ENCODE measurements at places on chromosomes 7 and 10.

DNA sequence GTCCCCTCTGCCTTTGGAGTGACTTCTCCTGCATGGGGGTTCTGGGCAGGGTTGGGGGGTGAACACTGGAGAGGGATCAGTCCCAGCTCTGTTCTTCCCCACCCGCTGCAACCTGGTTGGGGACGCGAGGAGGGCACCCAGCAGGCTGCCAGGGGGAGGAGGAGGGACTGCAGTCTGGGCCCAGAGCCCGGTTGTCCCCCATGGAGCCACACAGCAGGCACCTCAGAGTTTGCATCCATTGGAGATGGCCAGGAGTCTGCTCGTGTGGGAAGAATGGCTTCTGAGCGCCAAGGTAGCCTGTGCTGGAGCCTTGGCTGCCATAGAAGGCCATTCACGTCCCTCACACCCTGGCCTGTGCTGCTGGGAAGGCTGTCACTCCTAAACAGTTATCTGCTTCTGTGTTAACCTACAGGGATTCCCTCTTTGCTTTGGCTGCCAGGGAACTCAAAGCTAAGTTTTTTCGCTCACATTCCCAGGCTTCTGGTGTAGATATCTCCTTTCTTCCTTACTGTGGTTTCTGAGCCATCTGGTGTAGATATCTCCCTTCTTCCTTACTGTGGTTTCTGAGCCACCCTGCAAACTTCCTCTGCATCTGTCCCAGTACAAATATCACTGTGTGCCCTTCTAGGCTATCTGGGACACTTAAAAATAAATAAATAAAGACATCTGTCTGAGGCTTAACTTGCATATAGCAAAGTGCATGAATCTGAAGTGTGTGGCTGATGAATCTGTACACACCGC, 133.7 kb downstream of the LHPP start:
- DNase-seq: no peak

DNA sequence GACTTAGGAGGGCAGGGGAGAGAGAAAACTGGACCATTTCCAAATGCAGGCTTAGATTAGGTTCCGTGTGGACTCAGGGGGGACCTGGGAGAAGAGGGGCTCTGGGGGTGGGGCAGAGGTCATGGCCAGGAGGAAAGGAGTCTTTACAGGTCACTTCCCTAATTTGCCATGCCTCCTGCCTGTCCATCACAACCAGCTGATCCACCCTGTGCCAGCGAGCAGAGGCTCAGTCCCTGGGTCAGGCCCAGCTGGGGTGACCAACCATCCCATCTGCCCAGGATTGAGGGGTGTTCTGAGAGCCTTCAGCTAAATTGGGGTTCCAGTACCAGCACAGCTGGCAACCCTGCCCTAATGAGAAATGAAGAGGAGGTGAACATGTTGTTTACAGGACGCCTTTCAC, 84.6 kb upstream of the CACUL1 start:
- no peak for DNase-seq

DNA sequence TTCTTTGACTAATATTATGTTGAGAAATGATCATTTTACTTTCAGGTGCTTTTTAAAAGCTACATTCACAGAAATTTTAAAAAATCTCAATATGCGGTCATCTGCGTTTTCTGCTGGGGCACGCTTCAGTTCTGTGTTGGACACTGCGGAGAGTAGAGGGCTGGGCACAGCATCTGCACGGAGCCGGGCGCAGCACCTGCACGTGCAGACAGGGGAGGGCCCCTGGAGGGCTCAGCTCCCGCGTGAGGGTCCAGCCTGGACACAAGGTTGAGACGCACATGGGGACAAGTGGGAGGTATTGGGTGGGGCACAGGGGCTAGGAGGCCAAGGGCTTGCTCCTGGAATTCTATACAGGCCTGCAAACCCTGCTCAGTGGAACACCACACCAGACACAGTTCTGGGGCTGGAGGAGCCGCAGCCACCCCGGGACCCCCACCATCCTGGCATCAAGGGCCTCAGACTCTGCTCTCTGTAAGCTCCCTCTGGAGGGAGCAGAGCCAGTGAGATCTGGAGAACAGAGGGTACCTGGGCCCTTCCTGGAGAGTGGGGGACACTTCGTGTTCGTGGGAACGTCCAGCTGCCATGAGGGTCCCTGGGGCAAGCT, 20.4 kb upstream of the FAM20C start:
- no peak for DNase-seq

DNA sequence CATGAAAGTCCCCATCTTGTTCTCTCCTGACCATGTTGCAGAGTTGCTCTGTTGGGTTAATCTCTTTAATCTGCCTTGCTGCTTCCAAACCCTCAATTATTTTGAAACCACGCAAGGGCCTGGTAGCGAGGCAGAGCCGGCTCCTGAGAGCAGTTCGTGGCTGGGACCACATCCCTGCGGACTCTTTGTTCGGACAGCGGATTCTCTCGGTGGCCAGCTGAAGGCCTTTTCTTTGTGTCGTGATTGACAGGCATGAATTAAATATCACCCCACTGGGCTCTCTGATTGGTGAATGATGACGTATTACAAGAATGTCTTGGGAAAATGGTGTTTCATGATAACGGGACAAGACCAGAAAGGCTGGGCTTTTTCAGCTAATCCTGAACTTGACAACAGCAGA, 66.9 kb upstream of the ARHGAP21 start:
- no peak for DNase-seq

DNA sequence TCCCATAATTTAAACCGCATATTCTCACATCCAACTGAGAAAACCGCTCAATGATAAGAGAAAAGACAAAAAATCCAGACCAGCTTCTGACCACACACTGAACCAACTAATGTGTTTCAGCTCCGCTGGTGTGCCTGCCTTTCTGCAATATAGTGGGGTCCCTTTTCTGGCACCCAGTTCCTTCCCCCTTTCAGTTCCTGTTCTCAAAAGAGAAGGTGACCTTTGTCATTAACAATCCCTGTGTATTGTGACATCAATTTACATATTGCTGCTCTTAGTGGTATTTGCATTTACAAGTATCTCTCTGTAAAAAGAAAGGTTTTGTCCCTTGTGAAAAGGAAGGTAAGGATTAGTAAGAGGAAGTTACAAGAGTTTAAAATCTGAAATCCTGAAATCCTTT, 1.4 kb downstream of the PPP1R17 start:
- DNase-seq: no peak

DNA sequence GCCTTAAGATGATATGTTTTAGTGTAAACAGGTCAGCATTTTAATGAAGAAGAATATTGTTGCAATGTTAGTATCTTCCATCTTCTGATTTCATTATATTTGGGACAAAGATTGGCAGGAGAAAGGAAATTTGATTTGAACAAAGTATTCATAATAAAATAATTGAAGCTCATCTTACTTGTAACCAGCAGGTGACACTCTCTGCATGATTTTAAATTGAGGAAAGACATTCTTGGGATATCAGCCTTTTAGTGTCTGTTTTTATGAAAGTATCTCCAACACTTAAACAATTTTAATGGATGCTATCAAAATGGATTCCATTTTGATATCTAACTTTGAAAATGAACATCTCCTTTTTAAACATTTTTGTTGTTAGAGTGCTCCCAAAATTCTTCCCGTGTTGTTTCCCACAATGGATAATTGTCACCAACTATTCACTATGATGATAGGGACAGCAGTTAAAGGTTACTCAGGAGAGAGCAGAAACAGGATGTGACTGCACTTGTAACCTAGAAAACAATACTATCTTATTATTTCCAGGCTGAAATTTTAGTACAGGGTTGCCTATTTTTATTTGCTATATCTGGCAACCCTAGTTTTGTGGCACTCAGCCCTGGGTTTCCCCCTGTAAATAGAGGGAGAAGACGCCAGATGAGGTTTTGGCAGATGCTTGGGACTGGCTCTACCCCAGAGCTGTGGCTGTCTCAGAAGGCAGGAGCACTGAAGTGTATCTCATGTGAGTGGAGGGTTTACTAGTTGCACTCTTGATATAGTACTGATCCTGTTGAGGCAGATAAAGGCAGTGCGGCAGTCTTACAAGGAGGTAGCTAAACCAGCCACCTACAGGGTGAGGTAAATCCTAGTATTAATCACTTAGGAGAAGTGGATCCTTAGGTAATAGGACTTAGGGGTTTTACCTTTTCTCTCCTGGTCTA, 31.0 kb upstream of the ABCB4 start:
- DNase-seq: no peak

DNA sequence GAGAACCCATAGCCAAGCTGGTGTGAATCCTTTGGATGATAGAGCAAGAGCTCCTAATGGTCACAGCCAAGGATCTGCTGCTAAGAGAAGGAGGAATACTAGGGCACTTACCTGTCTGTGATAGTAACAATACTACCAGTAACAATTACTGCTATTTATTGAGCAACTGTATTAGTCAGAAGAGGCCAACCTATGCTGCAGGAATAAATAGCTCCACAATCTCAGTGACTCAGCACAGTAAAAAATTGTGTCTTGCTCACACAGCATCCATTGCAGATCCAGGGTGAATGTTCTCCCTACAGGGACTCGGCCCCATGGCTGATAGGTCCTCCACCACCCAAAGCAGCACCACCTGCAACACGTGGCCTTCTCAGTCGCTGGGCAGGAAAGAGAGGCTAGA, 257.6 kb upstream of the ZMIZ1 start:
- DNase-seq: no peak

DNA sequence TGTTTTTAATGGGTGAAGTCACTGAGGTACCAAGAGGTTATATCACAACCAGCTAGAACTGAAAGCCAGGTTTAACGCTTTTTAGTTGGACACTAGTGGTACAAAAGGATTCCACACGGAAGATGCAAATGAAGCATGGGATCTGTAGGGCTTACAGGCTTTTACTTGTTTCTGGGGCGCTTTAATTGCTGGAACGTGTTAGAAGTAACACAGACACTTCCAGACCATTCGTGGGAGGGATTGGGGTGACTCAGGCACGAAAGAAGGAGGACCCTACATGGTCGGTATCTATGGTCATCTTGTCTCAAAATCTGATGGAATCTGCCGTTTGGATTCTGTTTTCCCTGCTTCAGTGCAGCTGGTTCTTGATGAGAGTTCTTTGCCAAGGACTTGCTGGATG, 1.0 kb downstream of the YKT6 start:
- DNase-seq: no peak

- DNase-seq: no peak
These were observed 125.2 kb downstream of the TACC2 start for GRCh38 chr10:122113945-122114747.

- DNase-seq: no peak
These were observed 8.2 kb upstream of the PON3 start for GRCh38 chr7:95404316-95404865.

GRCh38 chr10:44749151-44749550, 162.0 kb upstream of the TMEM72 start:
- no peak for DNase-seq

DNA sequence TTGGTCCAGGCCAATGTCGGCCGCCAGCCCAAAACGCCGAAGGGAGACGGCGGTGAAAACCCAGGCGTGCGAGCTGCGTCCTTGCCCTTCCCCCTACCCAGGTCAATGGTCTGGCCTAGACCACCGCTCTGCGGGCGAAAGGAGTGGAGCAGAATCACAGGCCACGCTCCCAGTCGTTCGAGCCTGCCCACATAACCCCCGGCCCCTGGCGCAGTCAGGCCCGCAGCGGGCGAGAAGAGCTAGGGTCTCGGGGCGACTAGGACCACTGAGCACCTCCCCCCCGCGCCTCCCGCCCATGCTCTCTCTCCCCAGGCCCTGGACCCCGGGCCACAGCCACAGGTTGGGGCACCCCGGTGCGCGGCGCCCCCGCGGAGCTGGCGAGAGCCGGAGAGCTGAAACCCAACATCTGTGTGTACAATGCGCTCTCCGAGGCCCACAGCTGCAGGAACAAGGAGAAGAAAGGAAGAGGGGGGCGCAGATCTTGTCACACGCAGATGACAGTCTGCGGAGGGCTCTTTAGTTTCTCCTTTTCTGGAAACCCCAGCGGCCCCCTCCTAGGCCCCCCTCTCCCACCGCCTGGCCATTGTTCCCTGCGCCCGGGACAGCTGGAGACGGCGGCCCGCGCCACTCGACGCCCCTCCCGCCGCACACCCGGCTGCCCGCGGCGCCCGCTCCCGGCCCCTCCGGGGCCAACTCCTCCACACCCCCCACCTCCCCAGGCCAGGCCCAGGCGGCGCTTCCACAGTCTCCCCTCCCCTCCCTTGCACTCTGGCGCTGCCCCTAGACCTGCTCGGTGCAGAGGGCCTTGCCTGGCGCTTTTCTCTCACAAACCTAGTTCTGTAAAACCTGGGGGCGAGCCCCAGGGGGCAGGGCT, 355.0 kb downstream of the DNAJB6 start:
- DNase-seq: no peak

DNA sequence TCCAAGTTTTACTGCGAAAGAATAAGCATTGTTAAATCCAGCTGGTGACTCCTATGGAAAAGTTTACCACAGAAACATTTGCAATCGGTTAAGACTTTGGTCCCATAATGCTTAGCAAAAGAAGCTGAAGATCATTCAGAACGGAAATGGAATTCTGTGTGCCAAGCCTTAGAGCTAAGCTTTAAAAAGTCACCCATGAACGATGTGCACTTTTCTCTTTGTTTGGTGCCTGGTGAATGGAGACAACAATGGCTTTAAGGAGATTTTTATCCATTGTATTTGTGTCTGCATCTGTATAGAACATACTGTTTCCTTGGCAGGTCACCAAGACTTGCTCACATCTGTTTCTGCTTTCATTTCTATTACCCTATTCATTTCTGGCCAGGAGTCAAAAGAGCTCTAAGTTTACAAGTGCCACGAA, 26.3 kb upstream of the COL1A2 start:
- no peak for DNase-seq

DNA sequence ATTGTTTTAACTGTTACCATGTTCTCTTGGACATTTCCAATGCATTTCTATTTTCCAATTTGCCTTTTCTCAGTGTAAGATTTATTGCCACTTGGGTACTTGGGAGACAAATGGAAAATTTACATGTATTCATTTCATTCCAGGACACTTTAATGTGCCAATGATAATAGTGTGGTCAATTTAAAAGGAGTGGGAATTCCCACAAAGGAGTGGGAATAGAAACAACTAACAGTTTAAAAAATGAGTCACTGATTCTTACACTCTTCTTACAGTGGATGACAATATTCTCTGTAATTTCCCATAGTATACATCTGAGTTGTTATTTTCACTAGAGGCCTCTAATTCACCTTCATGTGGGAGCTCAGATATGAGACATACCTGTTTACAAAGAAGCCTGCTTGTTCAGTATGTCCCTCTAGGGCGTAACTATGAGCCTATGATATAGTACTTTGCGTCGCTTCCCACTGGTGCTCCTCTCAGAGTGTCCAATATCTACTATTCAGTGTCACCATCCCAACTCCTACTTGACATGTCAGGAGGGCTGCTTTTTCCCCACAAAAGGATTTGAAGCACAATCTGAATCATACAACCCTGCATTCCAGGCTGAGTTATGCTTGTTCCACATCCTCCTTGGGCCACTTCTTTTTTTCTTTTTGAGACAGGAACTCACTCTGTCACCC, 301.3 kb downstream of the PHTF2 start:
- no peak for DNase-seq

DNA sequence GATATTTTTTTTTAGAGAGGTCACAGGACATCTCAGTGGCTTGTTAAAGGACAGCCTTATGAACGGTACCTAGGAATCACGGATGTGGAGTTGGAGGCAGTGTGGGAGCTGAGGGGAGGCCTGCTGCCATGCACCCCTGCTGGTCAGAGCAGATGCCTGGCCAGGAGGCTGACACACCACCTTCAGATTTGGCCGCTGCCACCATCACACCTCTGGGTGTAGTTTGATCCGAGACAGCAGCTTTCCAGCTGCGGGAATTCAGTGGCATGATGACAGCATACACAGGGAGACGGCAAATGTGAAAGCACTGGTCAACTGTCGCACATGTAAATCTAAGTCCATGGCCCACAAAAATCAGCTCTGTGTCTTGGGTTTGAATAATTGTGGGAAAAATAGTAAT, 285.4 kb downstream of the ADARB2 start:
- no peak for DNase-seq
